ENCODE measurements at places on chromosomes 11 and 22.

DNA sequence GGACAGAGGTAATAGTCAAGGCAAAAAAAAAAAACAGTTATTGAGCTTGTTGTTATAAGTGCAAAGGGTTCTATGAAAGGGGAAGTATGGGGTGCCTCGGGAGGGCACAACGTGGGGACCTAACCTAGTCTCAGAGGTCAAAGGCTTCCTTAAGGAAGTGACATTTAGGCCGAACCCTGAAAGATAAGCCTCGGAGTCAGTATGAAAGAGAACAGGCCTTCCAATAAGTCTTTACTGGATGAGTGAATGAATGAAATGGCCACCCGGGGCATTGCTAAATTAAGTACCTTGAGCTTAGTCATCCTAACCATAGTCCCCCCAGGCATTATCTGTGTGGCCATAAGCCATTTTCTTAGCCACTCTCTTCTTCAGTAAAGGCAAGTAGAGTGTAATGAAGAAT is 19.7 kb downstream of the FLI1 start:
- DNase-seq: no peak

DNA sequence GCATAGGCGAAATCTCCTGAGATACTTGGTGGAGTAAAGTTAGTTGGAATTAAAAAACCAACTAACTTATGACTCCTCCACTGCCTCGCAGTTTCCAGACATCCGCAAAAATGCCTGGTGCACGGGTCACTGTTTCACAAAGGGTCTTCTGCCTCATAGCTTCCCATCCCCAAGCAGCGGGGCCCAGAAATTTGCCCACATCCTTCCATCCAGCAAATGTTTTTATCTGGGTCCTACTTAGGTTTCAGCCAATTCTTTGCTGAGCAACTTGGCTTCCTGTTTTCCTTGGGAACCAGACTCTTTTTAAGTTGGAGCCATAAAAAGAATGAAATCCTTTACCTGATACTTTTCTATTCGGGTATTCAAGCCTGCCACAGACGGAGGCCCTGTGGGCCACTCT is 36.2 kb downstream of the FZD4 start:
- DNase-seq: no peak

DNA sequence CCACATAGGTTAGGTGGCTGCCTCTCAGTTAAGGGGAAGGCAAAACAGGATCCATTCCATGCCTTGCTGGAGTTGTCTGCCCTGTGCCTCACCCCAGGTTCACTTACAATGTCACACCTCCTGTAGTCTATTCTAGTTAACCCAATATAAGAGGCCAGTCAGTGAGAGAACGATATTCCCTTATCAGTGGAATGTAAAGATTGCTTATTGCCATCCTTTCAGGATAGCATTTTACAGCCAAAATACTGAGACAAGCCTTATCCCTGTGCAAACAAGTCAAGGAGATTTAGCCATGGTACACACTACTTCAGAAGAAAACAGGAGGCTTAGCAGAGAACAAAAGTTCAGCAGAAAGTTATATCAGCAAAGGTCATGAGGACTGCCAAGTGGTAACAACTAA is 5.5 kb downstream of the CYP2R1 start:
- DNase-seq: no peak

DNA sequence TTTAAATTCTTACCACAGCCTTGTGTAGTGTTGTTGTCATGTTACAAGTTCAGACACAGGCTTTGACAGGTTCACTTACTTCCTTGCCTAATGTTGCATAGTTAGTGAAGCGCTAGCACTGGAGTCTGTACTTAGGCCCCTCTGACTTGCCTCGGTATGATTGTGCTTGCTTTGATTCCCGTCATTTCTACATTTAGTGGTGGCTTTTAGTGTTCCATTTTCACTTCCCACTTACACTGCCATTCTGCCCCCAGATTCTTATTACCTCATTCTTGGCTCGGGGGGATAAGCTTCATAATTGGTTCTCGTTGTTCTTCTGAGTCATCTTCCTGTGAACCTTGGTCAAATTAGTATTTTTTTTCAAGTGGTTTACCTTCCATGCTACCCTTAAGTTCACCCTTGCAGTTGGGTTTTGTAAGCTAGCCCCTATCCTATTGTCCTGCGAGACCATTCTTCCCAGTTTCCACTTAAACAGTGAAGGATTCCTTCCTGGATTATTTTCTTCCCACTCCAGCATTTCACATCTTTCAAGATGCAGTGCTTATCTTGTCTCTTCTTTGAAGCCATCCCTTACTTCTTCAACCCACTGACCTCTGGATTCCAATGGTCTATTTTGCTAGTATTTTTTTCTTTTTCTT is 68.7 kb downstream of the DDX10 start:
- no peak for DNase-seq

DNA sequence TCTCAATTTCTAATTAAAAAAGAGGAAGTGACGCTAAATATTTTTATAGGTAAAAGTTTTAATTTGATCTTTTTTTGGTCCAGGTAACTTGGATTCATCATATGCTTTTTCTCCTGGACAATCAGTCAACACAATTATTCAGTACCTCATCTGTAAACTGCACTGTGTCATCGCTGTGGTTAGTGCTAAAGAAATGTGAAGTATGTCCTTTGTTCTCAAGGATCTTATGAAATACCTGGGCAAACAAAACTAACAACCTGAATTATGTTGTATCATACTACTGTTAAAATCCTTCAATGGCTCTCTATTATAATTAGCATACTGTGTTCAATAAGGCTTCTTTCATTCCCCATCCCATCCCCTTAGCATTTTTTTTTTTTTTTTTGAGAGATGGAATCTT is 19.9 kb upstream of the SCN3B start:
- no peak for DNase-seq

DNA sequence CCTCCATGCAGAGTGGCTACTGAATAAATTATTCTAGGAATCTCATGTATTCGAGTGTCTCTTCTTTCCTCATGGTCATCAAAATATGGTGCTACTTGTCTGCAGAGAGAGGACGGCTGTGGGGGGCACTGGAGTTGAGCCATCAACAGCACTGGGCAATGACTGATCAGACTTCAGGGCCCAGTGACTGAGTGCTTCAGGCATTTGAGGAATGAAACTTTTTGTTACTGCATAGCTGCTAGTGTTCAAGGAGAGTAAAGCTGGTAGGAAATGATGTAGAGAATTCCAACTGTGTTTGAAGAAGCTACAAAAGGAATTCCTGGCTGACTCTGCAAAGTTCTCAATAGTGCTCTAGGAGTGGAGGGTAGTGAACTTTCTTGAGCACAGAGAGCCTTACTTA is 277.7 kb downstream of the CADM1 start:
- DNase-seq: no peak
